ENCODE measurements at places on chromosomes 7 and 10. TPM values are rescaled to one million over a fixed set of nuclear protein-coding genes. Genes with fewer than 3 reads are reported as not detected.

- no peak for DNase-seq
These were observed 107.4 kb downstream of the ZRANB1 start for GRCh38 chr10:125049216-125049881.

- DNase-seq = no peak
These were observed 102.6 kb upstream of the GPR26 start for GRCh38 chr10:123563581-123563855.

- no peak for DNase-seq
These were observed 882 bp upstream of the CHCHD1 start for GRCh38 chr10:73780966-73781365.

DNA sequence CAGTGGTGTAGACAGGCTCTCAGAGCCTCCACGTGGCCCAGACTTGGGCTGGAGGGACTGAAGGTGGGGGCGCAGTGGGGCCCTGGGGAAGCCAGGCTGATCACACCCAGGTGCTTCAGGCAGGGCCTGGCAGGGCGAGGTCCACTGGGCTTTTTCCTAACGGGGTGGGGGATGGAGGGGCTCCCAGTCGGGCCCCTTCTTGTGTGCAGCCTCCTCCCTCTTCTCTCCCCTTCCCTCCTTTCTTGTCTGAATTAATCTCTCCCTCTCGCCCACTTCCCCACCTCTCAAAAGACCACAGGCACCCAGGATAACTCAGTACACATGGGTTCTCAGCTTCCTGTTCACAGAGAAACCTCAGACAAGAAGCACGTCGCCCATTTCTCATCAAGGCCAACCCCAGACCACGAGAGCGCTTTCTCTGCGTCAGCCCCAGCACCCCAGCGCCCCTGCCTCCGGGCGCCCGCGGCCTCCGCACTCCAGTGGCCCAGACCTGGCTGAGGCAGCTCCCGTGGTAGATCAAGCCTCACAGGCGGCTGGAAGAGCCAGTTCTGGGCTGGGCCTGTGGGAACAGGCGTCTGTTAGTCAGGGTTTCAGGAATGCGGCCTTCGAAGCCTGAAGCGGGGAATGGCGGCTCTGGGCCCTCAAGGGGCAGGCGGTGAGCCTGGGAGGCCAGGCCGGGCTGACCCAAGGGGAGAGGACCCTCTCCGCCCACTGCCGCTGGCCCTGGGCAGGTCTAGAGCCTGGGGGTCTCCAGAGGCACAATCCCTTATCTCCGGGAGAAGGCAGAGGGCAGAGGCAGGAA is 50.6 kb downstream of the PWWP2B start:
- no peak for DNase-seq

Gene GCC1
- total RNA-seq = 13.7 TPM

- no peak for DNase-seq
These were observed 90.8 kb downstream of the JCAD start for GRCh38 chr10:29968585-29968984.

DNA sequence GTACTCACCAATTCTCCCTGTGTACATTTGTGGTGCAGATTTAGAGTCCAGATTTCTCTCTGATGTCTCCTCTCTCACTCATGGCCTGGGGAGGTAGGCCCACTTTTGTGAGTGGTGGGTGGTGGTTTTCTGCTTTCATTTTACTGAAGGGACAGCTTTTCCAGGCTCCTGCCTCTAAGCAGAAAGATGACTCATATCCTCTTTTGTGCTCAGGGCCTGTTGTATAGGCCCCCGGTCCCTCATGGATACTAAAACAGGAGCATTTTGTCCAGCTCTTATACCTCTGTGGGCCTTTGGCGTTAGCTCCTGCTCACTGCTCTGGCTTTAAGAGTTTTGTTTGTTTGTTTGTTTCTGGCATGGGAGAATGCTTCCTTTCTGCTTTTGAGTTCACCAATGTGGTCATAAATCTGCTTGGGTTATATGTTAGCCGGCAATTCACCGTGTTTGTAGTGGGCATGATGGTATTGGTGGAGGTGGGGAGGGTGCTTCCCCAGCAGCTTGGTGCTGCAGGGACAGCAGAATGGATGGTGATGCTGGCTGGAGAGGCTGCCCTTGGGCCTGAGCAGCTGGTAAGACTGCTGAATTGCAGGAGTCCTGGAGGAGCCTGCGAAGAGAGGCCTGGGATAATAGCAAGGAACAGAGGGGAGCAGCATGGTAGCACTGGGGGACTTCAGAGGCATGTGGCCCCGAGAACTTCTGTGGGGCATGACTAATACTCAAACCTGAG is 468.7 kb downstream of the RPS24 start:
- no peak for DNase-seq

DNA sequence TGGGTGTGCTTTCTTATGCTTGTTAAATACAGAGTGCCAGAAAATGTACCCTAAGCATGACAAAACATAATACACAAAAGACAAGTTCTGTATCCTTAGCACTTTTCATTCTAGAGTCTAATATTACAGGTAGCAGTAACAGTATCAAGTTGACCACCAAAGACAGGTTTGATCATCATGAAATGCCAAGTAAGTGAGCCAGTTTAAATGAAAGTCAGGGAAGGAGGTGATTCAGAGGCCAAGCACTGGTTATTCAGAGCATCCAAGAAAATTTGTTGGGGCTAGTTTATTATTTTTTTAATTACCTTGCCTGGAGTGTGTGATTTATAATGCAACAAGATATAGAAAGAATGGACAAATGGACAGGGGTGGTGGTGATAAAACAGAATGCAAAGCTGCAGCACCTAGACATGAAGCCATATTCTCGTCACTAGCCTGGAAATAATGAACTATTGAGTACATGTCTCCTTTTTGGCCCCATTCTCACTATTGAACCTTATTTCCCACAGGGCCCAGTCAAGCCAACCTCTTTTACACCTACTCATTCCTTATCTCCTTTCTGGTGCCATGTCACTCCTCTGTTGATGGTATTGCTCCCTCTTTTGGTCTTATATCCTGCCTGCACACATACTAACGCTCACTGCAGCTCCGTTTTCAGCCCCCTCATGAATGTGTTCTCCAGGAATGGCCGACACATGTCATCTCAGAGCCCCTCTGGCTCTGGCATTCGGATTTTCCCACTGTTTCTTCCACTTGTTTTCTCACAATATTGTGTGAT is 78.6 kb upstream of the GLCCI1 start:
- DNase-seq = no peak

Gene MYL10
- not detected for total RNA-seq

Gene CFAP43
- total RNA-seq = not detected

DNA sequence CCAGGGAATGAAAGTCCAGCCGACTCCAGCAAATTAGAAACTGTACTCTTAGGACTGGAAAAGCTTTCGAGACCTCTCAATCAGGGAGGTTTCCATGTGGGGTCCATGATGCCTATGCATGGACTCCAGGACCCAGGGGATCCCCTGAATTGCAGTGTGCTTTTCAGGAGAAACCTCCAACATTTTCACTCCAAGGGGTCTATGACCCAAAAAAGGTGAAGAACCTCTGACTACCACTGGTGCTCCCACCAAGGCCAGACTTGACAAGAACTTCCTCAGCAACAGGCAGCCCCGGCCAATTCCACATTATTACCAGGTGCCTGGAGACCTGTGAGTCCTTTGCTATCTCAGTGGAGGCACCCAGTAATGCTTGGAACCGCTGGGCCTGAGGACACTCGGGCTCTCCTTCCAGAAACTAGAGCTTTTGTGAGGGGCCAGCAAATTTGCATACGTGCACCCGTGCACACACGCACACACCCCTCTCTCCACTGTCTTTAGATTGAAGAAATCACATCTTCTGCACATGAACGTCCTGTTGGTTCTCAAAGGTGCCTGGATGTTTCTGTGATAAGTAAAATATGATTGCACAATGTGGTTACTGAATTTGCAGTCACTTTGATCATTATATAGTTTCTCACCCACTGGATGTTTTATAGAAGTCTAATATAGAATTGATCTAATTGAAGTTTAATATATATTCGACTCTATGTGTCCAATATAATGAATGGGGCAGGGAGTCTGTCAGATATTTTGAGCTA is 54.7 kb downstream of the SYPL1 start:
- DNase-seq = no peak

- DNase-seq = no peak
These were observed 1.4 kb upstream of the CLRN3 start for GRCh38 chr10:127894146-127894545.

- no peak for DNase-seq
These were observed 79.2 kb downstream of the PLXNA4 start for GRCh38 chr7:132497098-132497497.

- no peak for DNase-seq
These were observed 82.5 kb downstream of the RTKN2 start for GRCh38 chr10:62185919-62186692.

DNA sequence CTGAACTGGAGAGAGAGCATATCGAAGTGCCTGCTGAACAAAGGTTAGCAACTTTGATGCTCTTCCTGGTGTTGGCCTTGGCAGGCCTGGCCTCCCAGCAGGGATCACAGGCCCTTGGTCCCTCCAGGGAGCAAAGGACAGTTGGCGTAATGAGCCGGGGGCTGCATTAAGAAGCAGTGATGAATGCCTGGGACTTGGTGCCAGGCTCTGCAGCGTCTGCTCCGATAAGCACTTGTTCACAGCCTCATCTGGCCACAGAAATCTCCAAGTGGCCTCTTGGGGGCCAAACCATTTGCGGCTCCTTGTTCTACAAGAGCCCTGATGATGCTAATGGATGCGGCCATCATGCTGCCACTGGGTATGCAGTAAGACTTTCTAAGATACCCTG is 31.8 kb downstream of the CRHR2 start:
- no peak for DNase-seq

DNA sequence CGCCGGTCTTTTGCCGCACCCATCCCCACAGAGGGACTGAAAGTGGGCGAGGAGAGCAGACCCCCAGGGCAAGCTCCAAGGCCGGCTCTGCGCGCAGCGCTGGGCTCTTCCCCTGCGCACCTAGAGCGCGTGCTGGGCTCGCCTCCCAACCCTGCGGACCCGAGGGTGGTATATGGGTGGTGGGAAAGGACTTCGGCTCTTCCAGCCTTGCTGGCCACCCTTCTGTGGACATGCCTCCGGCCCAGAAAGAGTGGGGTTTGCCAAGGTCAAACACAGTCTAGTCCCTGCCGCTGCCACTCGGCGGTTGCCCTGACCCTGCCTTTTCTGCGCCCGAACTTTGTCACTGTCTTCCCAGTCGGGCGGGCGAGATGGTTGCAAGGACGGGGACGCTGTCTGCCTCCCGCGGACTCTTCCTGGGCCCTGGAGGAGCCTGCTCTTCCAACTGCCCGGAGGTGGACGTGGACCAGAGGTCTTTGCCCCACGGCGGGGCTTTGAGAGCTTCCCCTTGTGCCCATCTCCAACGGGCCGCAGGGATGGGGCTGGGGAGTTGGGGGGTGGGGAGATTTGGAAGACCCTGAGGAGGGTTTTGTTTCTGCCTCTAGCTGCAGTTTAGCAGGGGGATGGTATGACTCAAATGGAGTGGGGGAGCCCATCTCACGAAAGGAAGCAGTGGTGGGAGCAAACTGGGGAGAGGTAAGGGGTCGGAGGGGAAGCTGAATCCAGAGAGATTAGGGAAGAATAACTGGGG is 1.5 kb downstream of the ADCY1 start:
- no peak for DNase-seq

DNA sequence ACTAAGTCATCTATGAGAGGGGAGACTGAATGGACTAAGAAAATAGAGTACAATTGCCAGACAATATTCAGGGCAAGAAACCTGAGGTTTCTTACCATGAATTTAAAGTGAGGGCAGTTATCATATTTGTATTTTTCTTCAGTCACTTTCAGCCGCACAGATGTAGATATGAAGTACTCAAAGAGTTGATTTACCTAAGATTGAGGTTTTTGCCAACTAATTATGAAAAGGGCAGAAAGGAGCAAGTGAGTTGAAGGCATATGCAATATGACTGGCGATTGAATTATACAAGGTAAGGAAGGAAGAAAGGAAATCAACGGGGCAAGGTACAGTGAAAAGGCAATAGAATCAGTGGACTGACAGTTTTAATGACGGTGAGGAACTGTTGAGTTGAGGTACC is 17.8 kb downstream of the CNOT4 start:
- DNase-seq = no peak

- no peak for DNase-seq
These were observed 531.8 kb upstream of the C7orf33 start for GRCh38 chr7:148058753-148059152.

Gene TRPV5
- total RNA-seq = not detected

GRCh38 chr10:131077724-131078123 is 233.8 kb downstream of the TCERG1L start:
- DNase-seq = no peak

Gene EVX1
- not detected for total RNA-seq

GRCh38 chr7:22394739-22395138 is 37.8 kb upstream of the RAPGEF5 start:
- no peak for DNase-seq

Data from gastrocnemius medialis (tissue), 4 donors.